ENCODE measurements at places on chromosomes 12 and 14.
A peak's percentile ranks its signal among the peaks of the same experiment; 100 is the strongest.

DNA sequence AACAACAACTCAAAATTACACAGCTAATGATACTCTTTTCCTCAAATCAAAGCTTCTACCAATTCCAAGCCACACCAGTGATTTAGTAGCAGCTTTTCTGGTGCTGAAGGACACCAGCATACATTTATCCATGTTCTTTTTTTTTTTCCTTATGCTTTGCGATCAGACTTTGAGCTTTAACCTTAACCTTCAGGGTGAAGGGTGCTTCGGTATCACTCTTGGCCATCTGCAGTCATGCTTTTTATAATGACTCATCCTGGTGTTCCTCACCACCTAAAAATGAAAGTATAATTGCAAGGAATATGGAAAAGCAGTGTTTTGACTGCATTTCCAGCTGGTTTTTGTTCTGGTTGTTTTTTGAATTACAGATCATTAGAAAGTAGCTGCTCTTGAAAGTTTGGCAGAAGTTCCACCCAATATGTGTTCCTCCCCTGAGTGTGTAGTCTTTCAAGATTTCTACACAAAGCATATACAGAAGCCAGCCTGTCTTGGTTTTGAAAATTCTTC, 1.3 kb upstream of the SLC41A2 start:
- peak; percentile 58 for DNase-seq

DNA sequence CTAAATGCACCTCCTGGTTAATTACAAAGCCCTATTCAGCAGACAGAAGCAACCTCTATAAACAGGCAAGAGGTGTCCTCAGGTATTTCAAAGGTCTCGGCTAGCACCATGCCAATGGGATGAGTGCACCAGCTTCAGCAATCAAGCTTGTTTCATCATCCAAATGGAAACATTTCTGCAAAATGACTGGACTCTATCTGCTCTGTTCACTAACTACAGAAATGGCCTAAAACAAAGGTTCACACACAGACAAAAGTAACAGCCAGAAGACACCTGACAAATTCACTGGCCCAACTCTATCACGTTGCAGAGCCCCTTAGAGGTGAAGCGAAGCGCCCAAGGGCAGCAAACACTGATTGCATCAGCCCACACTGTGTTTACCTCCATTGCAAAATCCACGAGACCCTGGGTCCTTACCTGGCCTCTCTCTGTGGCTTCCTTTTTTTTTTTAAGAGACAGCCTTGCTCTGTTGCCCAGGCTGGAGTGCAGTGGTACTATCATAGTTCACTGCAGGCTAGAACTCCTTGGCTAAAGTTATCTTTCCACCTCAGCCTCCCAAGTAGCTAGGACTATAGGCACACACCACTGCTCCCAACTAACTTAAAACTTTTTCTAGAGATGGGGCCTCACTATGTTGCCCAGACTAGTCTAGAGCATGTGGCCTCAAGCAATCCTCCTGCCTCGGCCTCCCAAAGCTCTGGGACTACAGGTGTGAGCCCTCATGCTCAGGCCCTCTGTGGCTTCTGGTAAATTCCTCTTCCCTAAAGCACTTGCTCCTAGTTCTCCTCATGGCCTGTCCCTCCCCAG, 8.5 kb upstream of the SYNE3 start:
- DNase-seq = peak; percentile 49

- no peak for DNase-seq
These were observed 27.7 kb upstream of the TSPAN11 start for GRCh38 chr12:30898846-30899245.

- DNase-seq = no peak
These were observed 12.9 kb downstream of the SERPINA6 start for GRCh38 chr14:94310248-94310647.

GRCh38 chr12:13945641-13946040, 35.8 kb downstream of the GRIN2B start:
- DNase-seq = no peak

DNA sequence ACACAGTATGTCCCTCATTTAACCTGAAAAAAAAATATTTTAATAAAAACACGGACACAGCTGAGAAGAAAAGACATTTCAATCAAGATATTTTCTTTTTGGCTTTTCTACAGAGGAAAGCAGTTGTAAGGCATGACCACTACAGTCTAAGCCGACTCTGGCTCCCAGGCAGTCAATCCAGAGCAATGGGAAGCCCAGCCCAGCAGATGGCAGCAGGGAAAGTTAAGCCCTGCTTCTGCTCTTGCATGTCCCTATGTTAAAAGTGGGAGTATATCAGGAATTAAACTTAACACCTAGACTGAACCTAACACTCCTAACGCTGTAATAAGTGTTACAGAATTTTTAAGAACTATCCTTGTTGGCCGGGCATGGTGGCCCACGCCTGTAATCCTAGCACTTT, 19.5 kb upstream of the HAL start:
- DNase-seq = peak; percentile 29

DNA sequence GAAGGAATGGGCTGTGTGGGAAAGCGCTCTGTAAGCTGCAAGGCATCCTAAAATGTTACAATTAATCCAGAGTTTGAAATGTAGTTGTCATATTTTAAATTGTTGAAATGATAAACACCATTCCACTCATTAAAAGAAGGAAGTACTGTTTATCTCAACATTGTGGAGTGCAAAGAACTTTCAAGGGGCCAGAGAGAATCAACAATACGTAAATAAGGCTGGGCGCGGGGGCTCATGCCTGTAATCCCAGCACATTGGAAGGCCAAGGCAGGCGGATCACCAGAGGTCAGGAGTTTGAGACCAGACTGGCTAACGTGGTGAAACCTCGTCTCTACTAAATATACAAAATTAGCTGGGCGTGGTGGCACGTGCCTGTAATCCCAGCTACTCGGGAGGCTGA, 24.5 kb downstream of the NR1H4 start:
- no peak for DNase-seq

- no peak for DNase-seq
These were observed 67.3 kb upstream of the USP15 start for GRCh38 chr12:62192903-62193250.

DNA sequence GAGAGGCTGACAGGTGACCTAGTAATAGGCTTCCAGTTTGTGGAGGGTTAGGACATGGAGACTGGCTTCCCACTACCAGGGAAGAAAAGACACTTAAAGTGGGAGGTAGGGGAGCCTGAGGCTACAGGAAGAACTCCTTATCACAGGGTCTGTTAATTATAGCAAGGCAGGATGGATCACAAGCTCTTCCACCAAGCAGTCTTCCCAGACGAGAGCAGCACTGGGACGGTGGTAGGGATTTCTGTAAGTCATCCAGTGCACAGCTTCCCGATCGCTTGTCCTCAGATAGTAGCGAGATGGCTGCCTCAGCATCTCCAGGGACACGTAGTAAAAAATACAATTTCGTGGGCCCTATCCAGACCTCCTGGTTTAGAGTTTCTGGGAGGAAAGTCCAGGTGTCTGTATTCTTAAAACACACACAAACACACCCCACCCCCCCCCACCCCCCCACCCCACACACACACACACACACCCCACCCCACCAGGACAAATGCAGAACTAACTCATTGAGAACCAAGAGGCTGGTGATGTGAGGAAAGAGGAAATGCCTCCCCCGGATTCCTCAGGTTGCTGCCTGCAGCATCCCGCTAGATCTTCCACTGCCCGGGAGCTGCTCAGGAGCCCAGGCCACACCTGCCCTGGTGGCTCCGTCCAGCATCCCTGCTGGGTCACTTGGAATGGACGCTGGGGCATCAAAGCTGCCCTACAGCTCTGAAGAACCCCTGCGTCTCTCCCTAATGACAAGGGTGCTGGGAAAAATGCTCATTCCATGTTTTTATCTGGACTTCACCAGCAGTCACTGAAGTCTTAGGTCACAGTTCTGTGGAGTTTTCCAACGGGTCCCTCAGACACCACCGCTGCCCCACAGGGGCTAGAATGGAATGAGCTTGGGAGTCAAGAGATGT, 307.2 kb downstream of the CACNA1C start:
- DNase-seq = no peak

DNA sequence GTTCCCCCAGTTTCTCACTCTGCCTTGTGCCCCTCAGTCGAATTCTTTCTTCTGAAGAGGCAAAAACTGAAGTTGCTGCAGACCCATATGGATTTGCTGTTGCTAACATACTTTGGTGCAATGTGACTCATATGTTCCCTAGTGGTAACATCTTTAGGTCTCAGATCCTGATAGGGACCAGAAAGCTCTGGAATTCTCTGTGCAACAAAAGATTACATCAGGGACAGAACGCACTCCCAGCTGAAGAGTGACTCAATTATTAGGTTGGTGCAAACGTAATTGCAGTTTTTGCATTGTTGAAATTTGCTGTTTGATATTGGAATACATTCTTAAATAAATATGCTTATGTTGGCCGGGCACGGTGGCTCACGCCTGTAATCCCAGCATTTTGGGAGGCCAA, 8.2 kb upstream of the DHRS2 start:
- no peak for DNase-seq

DNA sequence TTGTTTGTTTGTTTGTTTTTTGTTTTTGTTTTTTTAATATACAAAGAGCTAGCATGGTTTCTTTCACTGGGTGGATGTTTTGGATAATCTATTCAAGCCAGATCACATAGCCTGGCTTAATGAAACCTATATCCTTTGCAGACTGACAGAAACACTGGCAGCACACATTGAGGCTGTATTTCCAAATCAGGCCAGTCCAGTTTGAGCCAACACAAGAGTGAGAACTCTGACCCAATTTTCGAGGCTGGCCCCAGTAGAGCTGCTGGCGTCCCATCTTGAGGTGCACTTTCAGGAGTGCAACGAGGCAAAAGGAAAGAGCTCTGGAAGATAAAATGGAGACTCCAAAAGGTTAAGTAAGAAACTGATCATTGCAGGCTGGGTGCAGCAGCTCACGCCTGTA, 43.9 kb upstream of the ACTN1 start:
- no peak for DNase-seq

DNA sequence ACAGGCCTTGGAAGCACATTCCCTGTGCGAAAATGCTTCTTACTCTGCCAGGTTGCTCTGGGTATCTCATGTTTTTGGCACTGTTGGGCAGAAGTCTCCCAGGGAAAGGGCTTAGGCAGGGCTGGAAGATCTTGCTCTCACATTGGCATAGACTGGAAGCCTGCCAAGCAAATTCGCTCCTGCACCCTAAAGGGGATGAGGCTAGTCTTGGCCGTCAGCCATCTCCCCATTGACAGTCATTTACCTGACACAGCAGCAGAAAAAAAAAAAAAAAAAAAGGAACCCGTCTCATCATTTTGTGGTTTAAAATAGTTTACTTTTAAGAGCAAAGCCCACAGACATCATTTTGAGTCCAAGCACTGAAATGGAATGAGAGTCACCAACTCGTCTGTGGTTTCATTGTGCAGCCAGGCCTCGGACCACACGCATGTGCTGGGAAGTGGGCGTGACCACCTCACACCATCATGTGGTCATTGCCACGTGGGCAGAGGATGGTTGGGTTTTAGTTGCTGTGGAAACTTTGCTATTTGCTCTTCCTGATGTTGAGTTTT, 84.8 kb downstream of the NRXN3 start:
- DNase-seq = peak; percentile 5

DNA sequence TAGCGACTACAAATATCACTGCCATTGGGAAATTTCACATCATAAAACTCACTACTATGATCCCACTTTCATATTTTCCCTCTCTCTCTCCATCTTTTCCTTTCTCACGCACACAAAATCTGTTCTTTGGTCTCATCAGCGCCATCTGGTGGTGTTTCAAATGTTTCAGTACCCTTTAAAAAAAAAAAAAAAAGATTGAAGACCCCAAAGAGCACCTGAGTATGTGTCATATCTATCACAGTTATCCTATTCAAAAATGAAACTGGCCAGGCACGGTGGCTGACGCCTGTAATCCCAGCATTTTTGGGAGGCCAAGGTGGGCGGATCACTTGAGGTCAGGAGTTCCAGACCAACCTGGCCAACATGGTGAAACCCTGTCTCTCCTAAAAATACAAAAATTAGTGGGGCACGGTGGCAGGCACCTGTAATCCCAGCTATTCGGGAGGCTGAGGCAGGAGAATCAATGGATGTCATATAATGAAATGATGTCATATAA, 72.4 kb downstream of the TTC9 start:
- peak; percentile 64 for DNase-seq

DNA sequence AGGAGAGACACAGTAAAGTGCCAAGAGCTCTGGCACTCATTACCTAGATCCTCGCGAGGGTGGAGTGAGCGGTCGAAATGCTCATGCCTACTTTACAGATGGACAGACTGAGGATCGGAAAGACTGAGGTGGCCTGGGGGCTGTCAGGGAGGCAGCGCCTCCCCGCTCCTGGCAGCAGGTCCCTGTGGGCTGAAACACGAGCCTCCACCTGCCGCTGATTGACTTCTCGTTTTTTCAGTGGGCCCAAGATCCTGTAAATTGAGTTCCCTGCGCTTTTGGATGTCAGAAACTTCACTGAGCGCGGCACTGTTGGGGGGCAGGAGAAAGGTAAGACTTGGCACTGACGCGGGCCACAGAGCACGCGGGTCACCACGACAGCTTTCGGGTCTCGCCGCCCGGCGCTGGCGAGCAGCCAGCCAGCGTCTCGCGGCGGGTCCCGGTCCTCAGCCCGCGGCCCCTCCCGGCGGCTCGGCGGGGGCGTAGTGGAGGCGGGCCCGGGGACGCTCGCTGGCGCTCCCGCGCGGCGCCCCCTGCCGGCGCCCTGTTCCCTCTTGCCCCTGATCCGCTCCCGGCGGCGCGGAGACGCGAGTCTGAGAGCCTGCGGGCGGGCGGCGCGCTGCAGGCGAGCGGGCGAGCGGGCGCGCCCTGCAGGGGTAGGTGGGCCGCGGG, 552 bp upstream of the SCN8A start:
- peak; percentile 83 for DNase-seq

GRCh38 chr14:79564371-79564770, 646.9 kb downstream of the DIO2 start:
- peak; percentile 50 for DNase-seq

GRCh38 chr12:51059086-51059485, 11.0 kb downstream of the LETMD1 start:
- DNase-seq = no peak

- no peak for DNase-seq
These were observed 405.2 kb upstream of the TBX3 start for GRCh38 chr12:115088995-115089841.

DNA sequence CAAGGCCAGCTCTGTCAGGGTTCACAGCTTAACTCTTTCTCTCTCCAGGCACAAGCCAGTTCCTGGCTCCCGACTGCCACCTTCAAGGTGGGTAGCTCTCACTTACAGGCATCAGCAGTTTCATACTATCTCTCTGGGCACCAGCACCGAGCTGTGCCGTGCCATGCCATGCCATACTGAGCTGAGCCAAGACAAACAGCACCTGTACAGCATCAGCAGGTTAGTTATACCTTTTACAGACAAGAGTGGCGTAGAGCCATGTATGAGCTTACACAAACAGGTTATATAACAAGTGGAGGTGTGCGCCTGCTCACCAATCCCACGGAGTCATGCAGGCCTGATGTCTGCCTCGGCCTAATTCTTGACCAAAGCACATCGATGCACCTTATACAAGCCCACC, 1098.7 kb downstream of the AACS start:
- no peak for DNase-seq

Data from fibroblast of skin of back (primary cell).